ENCODE measurements at places on chromosomes 6 and 20.

GRCh38 chr6:89145091-89145955, 532 bp upstream of the PM20D2 start:
- DNase-seq: peak; percentile 18

DNA sequence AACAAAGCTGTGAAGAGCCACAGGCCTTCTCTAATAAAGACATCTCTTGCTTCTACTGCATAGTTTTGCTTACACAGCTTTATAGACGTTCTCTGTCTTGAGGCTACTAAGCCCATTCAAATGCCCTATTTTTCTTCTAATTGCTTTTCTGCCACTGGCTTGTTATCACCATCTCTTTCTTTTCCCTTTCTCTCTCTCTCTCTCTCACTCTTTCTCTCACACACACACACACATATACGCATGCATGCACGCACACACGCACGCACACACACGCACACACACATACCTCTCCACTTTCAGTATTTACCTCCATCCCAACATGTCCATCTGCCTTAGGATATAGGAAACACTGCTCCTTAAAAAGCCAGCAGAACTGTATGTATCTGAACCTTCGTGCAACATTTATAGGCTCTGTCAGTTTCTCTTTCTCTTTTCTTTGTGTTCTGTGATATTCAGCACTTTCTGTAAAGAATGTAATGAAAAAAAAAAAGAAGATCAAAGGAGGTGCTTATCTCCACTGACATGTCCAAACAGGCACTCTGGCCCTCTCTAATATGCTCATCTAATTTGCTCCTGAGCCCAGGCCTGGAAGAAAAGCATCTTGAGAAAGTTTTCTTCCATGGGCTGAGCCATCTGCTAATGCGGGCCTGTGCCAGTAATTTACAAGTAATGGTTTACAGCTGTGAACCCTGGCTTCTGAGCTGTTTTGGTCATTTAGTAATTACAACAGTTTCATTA, 1046.7 kb upstream of the MAP3K7 start:
- no peak for DNase-seq

GRCh38 chr20:7010527-7010926, 243.0 kb downstream of the BMP2 start:
- no peak for DNase-seq

DNA sequence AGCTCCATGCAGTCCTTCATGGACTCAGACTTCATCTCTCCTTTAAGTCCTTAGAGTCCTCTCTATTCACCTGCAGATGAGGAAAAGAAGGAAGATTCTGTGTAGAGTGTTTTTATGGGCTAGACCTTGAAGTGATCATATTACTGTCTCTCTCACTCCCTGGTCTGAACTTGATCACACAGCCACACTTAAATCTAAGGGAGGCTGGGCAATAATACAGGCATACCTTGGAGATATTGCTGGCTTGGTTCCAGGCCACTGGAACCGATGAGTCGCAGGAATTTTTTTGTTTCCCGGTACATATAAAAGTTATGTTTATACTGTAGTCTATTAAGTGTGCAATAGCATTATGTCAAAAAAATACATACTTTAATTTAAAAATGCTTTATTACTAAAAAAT, 59.2 kb upstream of the FOXO3 start:
- no peak for DNase-seq

GRCh38 chr6:149483849-149484655, 762 bp downstream of the ZC3H12D start:
- no peak for DNase-seq

DNA sequence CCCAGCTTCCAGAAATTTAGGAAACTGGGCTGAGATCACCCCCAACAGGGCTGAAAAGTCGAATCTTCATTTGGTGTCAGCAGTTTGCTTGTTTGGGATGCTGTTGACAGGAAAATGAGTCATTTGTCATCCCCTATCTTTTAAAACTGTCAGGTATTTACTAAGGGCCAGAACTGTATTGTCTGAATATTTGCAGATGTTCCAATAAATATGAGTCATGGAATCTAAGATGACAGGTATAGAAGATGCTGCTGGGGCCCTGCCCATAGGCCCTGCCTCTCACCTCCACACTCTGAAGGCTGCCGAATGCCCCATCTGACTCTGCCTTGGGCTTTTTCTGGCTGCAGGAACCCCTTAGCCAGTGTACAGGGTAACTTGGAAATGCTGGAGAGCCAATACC, 3.9 kb downstream of the ETV7 start:
- DNase-seq: no peak

DNA sequence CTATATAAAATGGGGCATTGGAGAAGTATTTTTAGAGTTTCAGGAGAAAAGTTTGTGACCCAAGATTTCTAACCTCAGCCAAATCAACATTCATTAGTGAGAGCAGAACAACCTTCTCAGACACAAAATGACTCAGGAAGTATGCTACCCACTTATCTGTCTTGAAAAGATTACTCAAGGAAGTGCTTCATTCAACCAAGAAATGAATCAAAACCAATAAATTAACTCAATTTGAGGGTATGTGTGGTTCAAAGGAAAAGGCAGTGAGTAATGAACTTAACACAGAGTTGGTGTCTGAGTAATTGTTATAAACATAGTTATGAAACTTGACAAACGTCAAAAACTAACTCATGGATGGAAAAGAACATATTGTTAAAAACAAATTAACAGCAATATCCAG, 227.6 kb downstream of the HAO1 start:
- DNase-seq: no peak

- no peak for DNase-seq
These were observed 154.7 kb downstream of the PHF3 start for GRCh38 chr6:63790334-63790733.

DNA sequence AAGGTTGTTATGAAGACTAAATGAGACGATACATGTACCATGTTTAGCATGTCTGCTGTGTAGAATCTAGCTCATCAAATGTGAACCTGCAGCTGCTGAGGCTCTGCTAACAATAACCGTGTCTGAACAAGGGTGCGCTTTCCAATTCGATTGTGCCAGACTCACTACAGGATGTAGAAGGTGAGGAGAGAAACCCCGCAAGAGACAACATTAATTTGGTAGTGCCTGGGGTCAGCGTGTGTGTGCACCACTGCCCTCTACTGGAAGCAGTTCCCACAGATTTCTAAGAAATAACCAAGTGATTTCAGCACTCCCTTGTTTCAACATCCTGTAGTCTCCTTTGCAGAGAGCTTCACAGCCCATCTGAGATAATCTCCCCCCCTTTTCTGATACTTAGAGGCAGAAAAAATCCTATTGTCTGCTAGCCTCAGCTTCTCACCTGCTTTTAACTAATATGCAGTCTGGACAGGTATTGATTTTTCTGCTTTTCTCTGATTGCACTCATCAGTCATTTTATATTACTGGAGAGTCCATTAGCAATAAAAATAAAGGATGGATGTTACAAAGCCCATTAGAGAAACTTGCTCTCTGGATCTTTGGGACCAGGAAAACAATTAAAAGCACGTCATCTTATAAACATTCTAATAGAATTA, 96.7 kb upstream of the BACH2 start:
- DNase-seq: peak; percentile 67
